Fibroblast of skin of left biceps (primary cell): ENCODE measurements at places on chromosomes 2 and 18.

DNA sequence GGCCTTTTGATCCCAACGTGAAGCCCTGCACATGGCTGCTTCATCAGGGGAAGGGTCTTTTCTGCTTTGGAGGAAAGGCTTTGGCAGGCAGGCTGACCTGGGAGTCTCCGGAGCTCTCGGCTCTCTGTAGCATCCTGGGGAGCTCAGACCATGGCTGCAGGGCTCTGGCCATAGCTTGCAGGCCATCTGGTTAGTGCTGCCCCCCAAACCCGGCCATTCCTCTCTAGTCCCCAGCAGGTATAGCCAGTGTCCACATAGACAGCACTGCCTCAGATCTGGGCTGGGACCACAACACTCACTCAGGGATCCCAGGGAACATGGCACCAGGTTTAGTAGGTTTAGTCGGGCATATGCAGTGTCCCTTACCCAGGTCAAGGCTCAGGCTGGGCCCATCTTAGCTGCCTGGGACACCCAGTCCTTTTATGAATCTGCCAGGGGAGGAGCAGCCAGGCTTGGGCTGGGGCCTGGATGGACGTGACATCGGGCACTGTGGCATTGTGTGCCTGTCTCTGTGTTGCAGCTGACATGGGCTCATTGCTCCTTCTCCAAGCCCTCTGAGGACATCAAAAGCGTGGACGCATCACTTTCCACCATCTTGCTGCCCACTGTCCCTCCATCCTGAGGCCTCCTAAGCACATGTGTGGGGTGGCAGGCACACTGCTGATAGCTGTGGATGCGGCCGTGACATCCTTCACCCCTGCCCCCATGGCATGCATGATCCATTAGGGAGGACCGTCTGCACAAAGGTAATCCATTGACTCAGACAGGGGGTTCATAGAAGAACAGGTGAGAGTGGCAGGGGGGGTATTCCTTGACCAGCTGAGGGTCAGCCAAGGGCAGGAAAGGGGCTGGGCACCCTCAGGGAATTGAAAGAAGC is 19.2 kb upstream of the GPR35 start:
- DNase-seq: no peak

DNA sequence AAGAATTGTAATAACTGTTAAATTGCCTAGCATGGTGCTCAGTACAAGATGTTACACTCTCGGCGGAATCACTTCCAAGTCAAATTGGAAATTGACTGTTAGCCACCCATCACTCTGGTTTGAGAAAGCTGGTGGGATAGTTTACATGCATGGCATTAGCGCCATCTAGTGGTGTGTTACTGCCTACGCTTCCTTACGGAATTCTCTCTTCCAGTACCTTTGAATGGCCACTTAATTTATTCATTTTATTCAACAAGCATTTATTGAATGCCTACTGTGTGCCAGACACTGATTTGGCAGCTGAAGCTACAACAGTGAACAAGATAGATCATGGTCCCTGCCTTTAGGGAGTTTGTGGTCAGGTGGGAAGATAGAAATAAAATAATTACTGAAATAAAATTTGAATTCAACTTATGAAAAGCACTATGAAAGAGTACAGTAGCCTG is 171.2 kb downstream of the TMEM247 start:
- DNase-seq: no peak

GRCh38 chr18:47953471-47953931 is 23.0 kb upstream of the SMAD2 start:
- no peak for DNase-seq

DNA sequence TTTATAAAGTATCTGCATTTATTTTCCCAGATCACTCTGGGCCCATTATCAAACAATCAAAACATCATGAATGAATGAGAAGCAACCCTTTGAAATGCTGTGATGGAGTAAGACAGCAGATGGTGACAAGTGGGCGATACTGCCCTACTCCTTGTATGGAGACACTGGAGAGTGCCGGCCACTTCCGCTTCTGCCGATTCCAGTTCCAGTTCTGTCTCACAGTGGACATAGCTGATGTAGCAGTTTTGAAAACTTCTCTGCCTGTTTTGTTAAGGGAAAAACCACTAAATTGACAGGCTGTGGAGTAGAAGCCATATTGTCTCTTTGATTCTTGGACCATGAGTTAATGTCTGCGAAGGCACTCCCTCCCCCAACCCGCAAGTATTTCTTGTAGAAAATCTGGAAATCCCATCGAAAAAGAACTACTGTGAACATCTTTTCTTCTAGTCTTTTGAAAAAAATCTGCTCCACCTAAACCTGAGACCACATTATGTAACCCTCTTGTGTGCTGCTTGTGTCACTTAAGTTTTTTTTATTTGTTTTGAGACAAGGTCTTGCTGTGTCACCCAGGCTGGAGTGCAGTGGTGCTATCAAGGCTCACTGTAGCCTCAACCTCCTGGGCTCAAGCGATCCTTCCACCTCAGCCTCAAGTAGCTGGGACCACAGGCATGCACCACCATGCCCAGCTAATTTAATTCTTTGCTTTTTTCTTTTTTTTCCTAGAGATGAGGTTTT is 133.5 kb downstream of the TANC1 start:
- DNase-seq: no peak

DNA sequence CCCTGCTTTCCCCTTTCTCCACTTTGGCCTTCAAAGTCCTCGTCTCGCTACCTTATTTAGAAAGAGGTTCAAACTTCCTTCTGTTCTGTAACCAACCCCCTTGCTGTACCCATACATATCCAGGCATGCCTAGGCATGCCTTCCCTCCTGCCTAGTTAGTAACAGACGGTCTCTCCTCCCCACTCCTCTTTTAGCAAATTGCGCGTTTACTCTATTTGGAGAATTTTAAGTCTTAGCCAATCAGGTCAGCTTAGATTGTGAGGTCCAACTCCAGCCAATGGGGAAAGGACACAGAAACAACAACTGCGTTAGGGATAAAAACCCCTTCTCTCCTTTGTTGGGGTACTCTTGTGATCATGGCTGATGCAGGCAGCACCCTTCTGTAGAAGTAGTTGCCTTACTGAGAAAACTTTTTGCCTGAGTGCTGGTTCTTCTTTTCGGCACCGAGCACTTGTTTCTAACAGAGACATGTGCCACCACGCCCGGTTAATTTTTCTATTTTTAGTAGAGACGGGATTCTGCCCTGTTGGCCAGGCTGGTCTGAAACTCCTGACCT is 85.9 kb upstream of the FOXI3 start:
- DNase-seq: no peak

- DNase-seq: no peak
Observed at GRCh38 chr2:48397846-48398245, 132.1 kb upstream of the STON1 start.

- no peak for DNase-seq
Observed at GRCh38 chr2:38037757-38038621, 38.0 kb downstream of the CYP1B1 start.

DNA sequence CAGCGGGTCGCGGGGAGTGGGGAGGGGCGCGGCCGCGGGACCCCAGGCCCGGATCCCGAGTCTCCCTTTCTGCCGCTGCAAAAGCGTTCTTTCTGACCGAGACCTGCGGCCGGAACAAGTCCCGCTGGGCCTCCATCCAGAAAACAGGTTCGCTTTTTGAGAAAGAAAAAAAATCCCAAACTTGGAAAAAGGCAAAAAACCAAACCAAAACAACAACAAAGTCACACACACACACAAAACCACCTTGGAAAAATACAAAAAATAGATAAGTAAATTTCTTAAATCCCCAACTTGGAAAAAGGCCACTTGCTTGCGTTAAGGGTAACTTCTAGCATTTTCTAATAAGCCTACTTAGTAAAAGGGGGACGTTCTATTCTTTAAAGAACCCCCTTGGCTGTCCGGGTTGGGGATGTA is 250 bp upstream of the CHST10 start:
- no peak for DNase-seq

GRCh38 chr2:101150306-101151145 is 656 bp downstream of the TBC1D8 start:
- DNase-seq: no peak

DNA sequence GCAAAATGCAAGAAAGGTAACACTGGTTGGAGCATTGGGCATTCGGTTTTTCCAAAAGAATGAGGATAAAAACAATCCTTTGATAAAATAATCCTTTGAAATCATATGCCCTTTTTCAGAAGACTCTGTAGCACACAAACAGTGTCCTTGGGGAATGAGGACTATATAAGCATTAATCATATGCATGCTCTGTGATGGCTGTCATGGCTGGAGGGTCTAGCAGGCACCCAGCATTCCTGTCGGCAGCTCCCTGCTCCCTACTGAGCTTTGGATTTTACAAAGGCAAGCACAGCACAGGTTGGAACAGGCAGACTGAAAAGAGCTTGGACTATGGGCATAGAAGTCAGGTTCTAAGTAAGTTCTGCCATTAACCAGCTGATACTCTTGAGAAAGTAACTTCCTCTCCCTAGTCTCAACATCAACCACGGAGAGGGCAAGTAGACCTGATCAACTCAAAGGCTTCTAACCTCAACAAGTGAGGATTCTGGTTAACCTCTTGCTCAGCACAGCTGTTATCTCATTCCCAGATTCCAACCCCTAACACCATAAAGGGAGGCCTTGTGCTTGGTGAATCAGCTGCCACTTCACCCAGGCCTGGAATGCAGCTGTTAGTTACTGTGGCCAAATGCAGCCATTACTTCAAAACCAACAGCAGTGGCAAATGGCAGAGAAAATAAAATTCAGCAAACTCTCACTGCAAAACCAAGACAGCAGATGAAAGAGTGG is 29.5 kb downstream of the GALNT14 start:
- no peak for DNase-seq

- no peak for DNase-seq
Observed at GRCh38 chr2:128289439-128289838, 29.2 kb downstream of the HS6ST1 start.

- DNase-seq: no peak
Observed at GRCh38 chr2:61799099-61799498, 54.8 kb downstream of the FAM161A start.

DNA sequence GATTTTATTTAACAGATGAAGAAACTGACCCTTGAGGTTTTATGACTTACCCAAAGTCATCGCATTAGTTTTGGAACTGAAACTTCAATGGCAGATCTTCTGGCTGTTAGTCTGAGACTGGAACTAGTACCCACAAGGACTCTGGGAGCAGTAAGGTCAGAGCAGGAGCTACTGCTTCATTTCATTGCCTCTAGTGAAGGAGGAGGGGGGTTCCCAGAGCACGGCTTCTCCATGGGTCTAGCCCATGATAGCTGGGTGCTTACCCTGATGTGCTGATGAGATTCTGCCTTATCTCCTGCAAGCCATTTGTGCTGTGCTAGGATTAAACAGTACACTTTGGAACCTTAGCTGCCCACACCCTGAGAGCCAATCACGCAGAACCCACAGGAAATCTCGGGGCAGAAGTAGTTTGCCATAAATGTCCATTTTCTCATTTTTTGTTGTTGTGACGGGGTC is 5.4 kb upstream of the RNASEH1 start:
- no peak for DNase-seq

- DNase-seq: no peak
Observed at GRCh38 chr2:66084948-66085590, 349.9 kb upstream of the MEIS1 start.

- no peak for DNase-seq
Observed at GRCh38 chr2:23806201-23806600, 120.7 kb downstream of the ATAD2B start.

GRCh38 chr18:21444465-21445212 is 155.9 kb downstream of the ESCO1 start:
- no peak for DNase-seq

DNA sequence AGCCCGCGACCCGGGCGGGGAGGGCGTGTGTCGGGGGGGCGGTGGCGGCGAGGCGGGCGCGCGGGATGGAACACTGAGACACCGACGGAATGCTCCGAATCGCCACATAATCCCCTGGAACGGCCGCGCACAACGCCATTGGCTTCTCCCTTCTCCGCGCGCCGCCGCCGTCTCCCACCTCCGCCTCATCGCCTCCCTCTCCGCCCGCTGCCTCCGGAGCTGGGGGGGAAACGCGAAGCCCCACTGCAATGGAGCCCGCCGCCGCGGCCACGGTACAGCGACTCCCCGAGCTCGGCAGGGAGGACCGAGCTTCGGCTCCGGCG is at the start of gene PHLPP1:
PHLPP1 (plus strand) TSS at position 106 of the 323 bp plus-strand sequence; CDS start at position 249, 143 bp downstream.
- DNase-seq: no peak

- no peak for DNase-seq
Observed at GRCh38 chr18:79787527-79787864, 10.2 kb upstream of the KCNG2 start.

DNA sequence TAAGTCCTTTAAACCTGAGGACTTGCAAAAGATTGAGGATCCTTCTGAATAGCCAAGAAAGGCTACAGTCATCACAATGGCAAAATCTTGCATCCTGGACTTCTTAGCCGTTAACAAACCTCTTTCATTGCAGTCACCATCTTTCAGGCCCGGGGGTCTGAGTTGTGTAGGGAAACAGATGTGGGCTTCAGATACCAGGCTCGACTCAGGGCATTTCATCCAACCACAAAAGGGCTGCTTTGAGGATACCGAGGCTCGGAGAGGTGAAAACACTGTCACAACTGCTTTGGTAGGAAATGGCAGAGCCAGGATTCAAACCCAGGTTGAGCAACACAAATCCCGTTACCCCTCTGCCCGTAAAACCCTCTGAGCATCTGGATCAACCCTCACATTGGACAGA is 147.4 kb downstream of the TFCP2L1 start:
- no peak for DNase-seq

GRCh38 chr2:4973973-4974372 is 718.2 kb upstream of the SOX11 start:
- DNase-seq: no peak

GRCh38 chr2:100125626-100126025 is 16.8 kb downstream of the AFF3 start:
- no peak for DNase-seq
